ENCODE measurements at places on chromosomes 5 and 9. TPM values are rescaled to one million over a fixed set of nuclear protein-coding genes. Genes with fewer than 3 reads are reported as not detected.

DNA sequence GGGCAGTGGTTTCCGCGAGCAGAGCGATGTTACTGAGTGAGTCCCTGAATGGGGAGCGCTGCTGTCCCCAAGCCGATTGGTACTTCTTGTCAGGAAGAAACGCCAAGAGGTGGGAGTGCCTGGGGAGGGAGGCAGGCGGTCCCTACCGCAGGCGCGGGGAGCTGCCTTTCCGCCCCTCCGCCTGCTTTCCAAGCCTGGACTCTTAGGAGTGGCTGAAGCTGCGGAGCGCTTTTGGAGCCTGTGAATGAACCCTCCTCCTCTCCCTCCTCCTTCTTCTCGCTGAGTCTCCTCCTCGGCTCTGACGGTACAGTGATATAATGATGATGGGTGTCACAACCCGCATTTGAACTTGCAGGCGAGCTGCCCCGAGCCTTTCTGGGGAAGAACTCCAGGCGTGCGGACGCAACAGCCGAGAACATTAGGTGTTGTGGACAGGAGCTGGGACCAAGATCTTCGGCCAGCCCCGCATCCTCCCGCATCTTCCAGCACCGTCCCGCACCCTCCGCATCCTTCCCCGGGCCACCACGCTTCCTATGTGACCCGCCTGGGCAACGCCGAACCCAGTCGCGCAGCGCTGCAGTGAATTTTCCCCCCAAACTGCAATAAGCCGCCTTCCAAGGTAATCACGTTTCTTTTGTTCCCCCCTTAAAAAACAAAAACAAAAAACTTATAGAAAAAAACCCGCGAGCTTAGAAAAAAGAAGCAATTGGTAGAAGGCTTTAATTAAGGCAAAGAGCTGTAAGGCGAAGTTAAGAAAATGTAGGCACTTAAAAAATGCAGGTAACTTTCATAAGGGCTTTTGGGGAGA, at the start of gene VCAN:
VCAN (plus strand) TSS at position 340 of the 808 bp plus-strand sequence. CDS start 11,775 bp downstream, outside the sequence.
- H3K27me3 ChIP-seq: peaks cover 24% of the 10 kb centered on the region
- peak within 1 kb of the TSS; percentile 62 for H3K4me3 ChIP-seq
- peaks cover 18% of the 10 kb centered on the region for H3K4me1 ChIP-seq
- no peaks in the 10 kb centered on the region for H3K36me3 ChIP-seq

GRCh38 chr9:108743901-108744371, 111.8 kb downstream of the ACTL7B start:
- H3K4me1 ChIP-seq: peaks cover 9% of the 10 kb centered on the region
- peak; percentile 77 for DNase-seq
- no peak overlapping the region for H3K4me3 ChIP-seq
- peak overlapping the region; percentile 18 for H3K27ac ChIP-seq
- no peaks in the 10 kb centered on the region for H3K36me3 ChIP-seq
- no peaks in the 10 kb centered on the region for H3K27me3 ChIP-seq

DNA sequence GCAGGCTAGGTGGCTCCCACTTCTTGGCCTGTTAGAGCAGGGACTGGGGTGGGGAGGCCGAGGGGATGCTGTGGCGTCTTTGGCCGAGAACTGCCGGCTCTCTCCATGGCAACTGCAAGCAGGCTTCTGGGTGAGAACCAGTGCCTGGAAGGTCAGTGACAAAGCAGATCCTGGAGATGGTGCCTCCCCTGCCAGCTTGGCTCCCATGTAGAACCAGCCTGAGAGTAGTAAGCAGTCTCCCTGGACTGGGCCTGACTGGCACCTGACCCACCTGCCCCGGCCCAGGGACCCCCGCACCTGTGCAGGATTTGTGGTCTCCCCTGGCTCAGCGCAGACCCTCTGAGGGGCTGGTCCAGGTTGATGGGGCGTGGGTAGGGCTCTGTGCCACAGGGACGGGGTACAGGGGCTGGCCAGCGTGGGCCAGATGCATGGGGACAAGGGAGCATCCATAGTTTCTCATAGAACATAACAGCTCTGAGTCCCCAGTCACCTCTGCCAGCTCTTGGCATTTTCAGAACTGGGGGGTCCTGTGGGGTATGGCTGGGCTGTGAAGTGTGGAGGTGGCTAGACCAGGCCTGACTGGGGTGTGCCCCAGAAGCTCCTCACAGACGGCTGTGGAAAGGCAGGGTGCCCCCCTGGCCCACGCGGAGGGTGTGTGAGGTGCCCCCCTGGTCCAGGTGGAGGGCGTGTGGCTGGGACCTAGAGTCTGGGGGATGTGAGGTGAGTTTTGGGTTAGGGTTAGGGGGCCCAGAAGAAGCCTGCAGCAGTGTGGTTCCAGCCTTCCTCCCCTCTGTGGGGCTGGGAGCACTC, 22.2 kb downstream of the CACNA1B start:
- no peak for DNase-seq
- H3K4me3 ChIP-seq: no peak overlapping the region
- H3K4me1 ChIP-seq: no peaks in the 10 kb centered on the region

DNA sequence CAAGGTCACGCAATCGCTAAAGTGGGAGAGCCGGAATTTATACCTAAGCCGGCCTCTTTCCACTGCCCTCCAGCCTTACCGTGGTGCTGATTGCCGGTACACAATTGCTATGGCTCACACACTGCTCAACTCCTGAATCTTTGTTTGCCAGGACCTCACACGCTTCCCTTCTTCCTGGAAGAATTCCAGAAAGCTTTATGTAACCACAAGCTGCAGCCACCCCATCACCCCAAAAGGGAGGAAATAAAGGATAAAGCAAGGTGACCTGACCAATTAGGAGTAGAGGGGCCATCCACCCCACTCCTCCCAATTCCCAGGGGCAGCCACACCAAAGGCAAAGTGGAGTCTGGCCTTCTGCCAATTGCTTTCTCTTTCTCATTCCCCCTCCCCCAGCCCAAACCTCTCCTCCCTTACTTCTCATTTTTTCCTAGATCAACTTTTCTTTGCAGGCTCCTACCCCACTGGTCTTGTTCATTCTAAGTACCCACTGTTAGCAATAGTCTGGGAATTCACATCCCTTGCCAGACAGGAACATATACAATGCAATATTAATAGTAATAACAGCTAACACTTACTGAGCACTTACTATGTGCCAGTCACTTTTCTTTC, 18.0 kb upstream of the CDC23 start:
- no peaks in the 10 kb centered on the region for H3K4me1 ChIP-seq
- no peak overlapping the region for H3K27ac ChIP-seq
- H3K4me3 ChIP-seq: no peak overlapping the region
- H3K27me3 ChIP-seq: no peaks in the 10 kb centered on the region
- H3K36me3 ChIP-seq: no peaks in the 10 kb centered on the region

GRCh38 chr5:112511920-112512319, 92.8 kb upstream of the EPB41L4A start:
- no peaks in the 10 kb centered on the region for H3K27me3 ChIP-seq
- H3K4me3 ChIP-seq: no peak overlapping the region
- H3K36me3 ChIP-seq: no peaks in the 10 kb centered on the region
- no peaks in the 10 kb centered on the region for H3K4me1 ChIP-seq
- DNase-seq: no peak
- no peak overlapping the region for H3K27ac ChIP-seq

DNA sequence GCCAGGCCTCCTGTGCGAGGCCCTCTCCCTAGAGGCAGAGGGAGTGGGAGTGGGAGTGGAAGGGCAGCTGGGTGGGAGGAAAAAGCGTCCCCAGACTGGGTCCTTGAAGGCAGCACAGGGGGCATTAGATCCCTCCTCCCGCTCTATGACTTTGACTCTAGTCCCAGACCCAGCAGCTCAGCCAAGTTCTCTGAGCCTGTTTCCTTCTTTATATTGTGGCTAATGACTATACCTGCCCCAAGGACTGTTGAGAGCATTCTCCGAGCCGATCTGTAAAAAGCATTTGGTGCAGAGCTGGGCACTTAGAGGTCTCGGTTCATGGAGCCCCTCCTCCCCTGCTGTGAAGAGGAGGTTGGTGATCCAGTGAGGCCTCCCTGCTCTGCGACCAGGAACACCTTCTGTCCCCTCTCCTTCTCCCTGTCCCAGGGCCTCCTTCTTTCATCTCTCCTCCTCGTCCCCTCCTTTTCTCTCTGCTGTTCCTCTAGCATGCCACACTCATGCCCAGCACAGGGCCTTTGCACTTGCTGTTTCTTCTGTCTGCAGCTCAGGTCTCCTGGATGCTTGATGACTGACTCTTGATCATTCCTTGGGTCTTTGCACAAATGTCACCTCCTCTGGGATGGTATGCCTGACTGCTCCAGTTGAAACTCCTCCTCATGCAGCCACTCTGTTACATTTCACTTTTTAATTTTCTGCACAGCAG, 23.4 kb upstream of the PSD2 start:
- peaks cover 21% of the 10 kb centered on the region for H3K4me1 ChIP-seq
- H3K36me3 ChIP-seq: no peaks in the 10 kb centered on the region
- no peak overlapping the region for H3K4me3 ChIP-seq
- H3K27me3 ChIP-seq: peaks cover 2% of the 10 kb centered on the region
- peak; percentile 83 for DNase-seq

DNA sequence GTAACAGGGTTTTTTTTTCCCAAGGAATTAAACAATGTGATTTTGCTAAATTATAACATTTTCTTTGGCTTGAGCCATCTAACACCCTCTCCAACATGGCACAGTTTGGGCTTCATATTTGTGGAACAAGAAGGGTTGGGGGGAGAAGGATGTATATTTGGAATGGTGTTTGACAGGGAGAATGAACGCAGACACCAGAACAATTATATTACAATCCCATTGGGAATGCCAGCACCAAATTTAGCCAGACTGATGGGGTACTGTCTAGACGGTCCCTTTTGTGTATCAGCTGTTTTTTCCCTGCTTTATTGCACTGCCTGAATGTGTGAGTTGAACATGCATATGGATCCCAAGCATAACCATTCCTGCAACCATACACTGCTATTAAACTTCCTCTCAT, 130.9 kb upstream of the TMEM161B start:
- no peaks in the 10 kb centered on the region for H3K36me3 ChIP-seq
- H3K4me3 ChIP-seq: no peak overlapping the region
- H3K27me3 ChIP-seq: no peaks in the 10 kb centered on the region
- H3K27ac ChIP-seq: no peak overlapping the region
- no peak for DNase-seq

DNA sequence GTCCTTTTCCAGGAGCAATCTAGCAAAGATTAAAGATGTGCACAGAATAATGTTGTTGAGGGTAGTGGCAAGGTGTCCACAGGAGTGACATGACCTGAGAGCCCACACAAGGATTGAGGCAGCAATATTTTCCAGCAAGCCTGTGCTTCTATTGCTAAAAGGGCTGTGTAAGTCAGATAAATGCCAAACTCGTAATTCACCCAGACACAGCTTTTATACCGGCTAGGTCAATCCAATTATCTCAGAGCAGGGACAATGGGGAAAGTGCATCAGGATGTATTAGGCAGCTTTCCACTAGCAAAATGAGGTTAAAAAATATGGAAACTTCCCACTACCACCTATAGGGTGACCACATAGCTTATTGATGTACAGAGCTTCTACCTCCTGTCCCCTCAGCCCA, 34.8 kb upstream of the RAB3C start:
- H3K27ac ChIP-seq: no peak overlapping the region
- no peaks in the 10 kb centered on the region for H3K4me1 ChIP-seq
- H3K36me3 ChIP-seq: no peaks in the 10 kb centered on the region
- no peaks in the 10 kb centered on the region for H3K27me3 ChIP-seq
- no peak overlapping the region for H3K4me3 ChIP-seq

DNA sequence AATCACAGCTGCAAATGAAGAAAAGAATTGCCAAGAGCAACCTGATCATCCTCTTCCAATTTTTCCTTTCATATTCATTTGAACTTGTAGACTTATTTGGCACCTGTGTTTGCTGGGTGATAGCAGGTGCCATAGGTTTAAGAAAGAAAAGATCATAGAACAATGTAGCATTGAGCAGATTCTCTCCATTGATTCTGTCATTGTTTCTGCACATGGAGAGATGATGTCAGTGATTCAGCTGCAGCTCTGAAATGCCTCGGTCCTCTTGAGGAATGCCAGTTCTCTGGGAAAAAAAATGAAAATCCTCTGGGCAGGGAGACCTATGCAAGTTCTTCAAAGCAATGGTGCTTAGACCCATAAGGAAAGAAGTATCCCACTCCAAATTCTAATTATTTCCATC, 418.1 kb upstream of the KLF4 start:
- H3K27me3 ChIP-seq: no peaks in the 10 kb centered on the region
- peak overlapping the region; percentile 33 for H3K27ac ChIP-seq
- H3K36me3 ChIP-seq: no peaks in the 10 kb centered on the region
- peaks cover 27% of the 10 kb centered on the region for H3K4me1 ChIP-seq
- DNase-seq: peak; percentile 70

GRCh38 chr5:31664566-31664965, 25.6 kb downstream of the PDZD2 start:
- no peaks in the 10 kb centered on the region for H3K27me3 ChIP-seq
- H3K27ac ChIP-seq: no peak overlapping the region
- H3K36me3 ChIP-seq: no peaks in the 10 kb centered on the region
- H3K4me1 ChIP-seq: no peaks in the 10 kb centered on the region

DNA sequence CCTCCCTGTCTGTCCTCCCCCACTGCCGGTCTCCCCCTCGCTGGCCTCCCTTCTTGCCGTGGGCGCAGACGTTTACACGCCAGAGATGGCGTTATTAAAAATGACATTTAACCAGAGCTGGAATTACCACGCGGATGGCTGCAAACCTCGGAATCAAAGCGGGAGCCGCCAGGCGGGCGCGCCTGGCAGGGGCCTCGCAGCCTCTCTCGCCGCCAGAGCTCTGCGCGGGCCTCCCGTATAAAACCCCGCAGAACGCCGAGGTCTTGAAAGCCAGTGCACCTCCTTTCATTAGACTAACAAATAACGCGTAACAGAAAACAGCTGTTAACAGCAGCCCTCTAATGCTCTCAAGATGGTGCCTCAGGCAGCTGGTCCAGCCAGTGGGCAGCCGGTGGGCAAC, 10.2 kb downstream of the PRRX2 start:
- peaks cover 39% of the 10 kb centered on the region for H3K27me3 ChIP-seq
- H3K36me3 ChIP-seq: no peaks in the 10 kb centered on the region
- no peak overlapping the region for H3K4me3 ChIP-seq
- no peak overlapping the region for H3K27ac ChIP-seq
- DNase-seq: peak; percentile 22
- H3K4me1 ChIP-seq: peaks cover 26% of the 10 kb centered on the region

Gene FGFR4
- total RNA-seq: 84.8 TPM

Gene PCDHGA8
- total RNA-seq: 1.6 TPM

Gene PTGS1
- total RNA-seq: 2.7 TPM

Gene F2RL2
- 1.3 TPM for total RNA-seq

Gene PTPRD
- 67.2 TPM for total RNA-seq
